Anterior cingulate cortex (tissue), 58 donors: ENCODE measurements at places on chromosomes 16 and 17.

DNA sequence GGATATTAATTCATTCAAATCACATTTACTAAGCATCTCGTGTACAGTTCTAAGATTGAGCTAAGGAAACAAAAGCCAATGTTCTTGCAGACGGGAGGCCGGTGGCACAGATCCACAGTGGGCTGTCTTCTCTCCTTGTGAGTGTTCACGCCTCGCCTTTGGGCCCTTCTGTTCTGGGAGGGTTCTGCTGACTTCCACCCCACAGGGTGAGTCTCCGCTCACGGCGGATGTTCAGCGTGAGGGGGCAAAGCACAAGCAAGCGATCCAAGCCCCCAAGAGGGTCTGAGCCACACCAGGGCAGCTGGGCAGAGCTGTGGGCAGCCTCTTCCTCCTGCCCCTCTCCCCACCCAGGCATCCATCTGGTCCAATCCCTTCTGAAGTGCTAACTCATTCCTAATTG is 84.3 kb upstream of the DOC2B start:
- no peak for DNase-seq

- no peak for DNase-seq
Measured at GRCh38 chr17:67970783-67971182, 25.5 kb downstream of the C17orf58 start.

DNA sequence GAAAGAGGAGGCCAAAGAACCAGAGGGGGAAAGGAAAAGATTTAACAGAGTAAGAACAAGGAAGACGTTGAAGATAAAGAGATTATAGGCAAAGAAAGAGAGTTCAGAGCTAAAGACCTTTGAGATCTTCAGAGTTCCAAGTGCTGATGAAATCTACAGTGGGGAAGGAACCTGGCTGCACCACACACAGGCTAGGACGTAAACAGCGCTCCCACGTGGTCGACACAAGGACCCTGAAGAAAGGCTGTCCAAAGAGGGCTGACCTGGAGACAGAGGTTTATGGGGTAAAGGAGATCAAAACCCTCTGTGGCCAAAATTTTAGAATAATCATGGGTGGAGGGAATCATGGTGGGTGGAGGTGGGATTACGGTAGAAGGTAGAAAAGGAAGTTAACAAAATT is 121.6 kb downstream of the PMP22 start:
- no peak for DNase-seq

DNA sequence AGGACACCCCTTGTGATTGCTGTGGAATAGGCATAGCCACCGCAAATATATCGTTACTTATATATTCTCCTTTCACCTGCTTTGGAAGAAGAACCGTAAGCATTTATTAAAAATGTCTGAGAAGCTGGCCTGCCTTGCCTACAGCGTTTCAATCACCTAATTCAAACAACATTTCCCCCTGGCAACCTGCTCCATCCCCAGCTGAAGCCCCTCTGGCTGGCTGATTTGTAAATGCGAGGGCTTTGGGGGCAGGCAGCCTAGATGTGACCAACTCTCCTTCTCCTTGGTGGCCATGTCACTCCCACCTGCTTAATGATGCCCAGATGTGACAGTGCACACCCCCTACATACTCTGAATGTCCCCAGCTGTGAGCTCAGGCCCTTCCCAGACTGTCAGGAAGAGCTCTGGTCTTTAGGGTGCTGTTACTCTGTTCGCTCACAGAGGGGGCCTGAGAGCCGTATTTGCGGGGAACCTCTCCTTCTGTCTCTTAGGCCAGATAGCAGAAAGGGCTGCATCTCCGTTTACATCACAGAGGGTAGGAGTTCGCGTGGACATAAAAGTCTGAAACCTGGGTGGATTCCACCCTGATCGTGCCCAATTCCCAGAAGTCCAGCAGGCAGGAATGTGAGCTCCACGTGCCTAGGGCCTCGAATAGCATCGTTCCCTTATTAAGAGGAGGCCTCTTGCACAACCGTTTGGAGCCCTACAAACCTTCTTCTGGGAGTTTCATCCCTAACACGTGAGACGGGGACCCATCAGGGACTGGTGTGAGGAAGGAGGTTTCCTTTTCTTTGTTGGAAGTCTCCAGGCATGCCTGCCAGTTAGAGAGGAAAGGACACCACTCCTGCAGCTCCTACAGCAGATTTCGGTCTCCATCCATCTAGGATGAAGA is 2.4 kb upstream of the SDK2 start:
- DNase-seq = no peak

- no peak for DNase-seq
Measured at GRCh38 chr16:65916995-65917394, 449.5 kb upstream of the CDH5 start.

GRCh38 chr17:50169881-50170459 is 4.2 kb downstream of the SGCA start:
- no peak for DNase-seq

DNA sequence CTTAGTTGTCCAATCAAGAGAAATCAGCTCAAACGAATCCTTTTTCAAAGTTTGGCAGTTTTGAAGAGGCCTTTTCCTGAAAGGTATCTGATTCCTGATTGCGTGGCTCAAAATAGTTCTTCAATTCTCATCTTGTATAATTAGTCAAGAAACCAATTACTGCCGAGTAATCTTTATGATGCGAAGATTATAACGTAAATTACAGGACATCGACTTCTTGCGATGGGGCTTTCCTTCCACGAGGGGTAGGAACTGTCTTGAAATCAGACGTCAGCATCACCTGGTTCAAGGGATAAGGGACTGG is 644 bp upstream of the ARL2BP start:
- no peak for DNase-seq

DNA sequence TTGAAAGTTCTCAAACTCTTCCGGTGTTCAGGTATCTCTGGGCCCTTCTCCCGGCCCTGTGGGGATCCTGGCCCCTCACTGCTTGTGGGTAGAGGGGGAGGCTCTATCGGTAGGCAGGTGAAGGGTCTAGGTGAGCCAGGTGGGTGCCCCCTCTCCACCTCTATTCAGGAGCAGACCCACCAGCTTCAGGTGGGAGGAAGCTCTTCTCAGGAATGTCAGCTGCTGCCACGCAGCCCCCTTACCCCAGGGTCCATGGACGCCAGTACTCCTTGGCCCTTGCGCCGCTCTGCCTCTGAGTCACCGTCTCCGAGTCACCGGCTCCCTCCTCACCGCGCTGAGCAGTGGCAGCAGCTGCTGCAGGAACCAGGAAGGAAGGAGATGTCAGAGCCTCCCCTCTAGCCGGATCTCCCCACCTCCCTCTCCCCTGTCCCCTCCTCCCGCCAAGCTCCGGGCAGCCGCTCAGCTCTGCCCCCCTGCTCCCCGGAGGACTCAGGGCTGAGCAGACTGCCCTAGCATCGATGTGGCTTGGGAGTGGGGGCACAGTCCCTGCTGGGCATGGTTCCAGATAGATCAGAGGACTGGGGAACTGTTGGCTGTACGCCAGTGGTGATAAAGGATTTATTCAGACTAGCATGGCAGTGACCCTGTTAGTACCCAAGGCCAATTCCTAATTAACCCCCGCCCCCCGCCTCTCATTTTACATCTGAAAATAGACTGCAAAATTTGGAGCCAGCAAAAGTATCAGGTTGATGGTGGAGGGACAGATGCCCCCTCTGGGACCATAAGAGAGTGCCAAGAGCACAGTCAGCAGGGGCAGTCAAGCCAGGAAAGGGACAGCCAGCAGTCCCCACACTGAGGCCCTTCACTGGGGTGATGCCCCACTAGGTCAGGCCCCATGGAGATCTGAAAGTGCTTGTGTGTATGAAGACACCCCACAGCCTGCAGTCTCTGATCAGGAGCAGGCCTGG is at the start of gene OSBPL7:
Gene OSBPL7, minus strand, starts transcription at position 371 of the 968 bp plus-strand sequence. CDS start 1,516 bp downstream, outside the sequence.
- DNase-seq = peak; percentile 72

DNA sequence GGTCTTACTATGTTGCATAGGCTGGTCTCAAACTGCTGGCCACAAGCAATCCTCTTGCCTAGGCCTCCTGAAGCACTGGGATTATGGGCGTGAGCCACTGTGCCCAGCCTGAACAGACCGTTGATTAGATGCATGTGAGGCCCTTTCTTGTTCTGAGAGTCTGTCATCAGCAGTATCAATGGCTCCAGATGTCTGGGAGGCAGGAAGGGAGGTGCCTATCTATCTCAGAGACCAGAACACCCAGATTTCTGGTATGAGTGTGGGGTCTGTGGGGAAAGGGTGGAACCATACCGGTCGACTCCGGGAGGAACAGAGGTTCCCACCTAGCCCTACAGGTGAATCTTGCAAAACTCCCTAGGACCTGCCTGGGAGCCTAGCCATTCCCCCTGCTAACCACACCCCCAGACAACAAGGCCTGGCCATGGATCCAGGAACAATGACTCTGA is 71.7 kb downstream of the PRKCB start:
- no peak for DNase-seq

DNA sequence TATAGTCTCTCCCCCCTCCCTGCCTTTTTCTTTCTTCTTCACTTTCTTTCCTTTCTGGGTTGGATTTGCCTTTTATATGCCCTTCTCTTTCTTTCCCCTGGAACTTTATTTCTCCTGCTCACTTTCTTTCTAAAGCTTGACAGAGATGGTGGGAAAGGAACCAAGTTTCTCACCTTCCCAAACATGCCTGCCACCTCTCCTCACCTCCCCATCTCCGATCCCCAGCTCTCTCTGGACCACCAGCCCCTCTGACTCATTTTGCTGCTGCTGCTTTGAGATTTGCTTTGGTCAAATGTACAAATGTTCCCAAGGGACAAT is 6.7 kb upstream of the LHX1 start:
- no peak for DNase-seq

DNA sequence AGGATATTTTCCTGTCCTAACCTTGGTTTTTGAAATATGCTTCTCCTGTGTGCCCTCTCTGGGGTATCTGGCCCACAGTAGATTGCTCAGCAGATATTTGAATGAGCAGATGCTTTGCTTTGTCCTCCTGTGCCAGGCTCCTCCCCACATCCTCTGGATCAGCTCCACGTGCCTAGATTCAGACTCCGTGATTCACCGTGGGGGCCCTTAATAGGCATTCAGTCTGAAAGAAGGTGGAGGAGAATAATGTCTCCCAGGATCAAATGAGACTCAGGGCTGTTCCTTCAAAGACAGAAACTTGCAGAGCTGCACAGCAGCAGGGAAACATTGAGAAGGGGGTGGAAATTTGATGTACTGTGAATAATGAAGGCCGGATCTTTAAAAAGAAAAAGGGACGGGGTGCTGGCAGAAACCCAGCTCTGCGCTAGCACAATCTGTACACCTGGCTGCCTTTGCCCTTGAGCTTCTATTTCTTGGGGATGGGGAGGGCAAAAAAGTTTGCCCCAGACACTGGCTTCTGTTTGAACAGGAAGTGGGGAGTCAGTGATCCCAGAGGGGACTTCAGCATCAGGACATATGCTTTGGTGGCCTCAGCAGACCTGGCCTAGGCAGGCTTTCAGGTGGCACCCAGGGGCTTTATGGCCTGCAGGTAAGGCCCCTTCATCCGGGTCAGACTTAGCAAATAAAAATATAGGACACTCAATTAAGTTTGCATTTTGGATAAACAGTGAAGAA is 15.9 kb upstream of the SLC12A3 start:
- DNase-seq = no peak

GRCh38 chr16:14491861-14492529 is 138.1 kb downstream of the PARN start:
- DNase-seq = no peak

GRCh38 chr16:69465881-69466280 is 41.5 kb downstream of the CYB5B start:
- no peak for DNase-seq

DNA sequence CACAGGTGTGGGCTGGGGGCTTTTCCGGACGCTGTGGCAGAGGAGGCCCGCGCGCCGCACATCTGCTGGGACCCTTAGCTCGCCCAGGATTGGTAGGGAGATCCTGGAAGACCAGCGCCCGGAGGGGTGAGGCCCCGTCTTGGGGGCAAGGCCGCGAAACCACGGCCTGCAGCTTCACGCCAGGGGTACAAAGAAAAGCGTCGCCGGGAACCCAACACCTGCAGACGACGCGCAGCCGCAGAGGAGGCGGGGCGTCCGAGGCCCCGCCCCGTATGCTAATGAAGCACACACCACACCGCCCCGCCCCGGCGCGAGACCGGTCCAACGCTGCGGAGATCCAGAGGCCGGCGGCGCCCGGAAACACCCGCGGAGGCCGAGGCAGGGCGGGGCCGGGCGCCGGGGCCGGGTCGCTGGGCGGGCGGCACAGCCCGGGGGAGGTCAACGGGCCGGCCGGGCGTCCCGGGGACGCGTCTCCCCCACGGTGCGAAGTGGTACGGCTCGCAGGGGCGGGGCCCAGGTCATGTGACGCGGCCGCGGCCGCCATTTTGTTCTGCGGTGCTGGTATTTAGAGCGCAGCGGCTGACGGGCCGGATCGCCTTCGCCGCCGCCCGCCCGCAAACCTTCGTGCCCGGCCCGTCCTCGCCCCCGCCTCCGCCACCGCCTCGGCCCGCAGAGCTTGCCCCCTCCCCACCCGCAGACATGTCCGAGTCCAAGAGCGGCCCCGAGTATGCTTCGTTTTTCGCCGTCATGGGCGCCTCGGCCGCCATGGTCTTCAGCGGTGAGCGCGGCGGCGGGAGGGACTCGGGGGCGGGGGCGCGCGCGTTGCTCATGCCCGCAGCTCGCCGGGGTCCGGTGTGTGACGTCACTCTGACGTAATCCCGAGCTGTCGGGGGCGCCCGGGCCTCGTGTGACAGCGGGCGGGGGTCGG is at the start of gene ATP6V0C:
Gene ATP6V0C, plus strand, starts transcription at position 548 of the 928 bp plus-strand sequence. Its CDS starts 152 bp downstream, at position 700.
- peak; percentile 70 for DNase-seq

- DNase-seq = no peak
Measured at GRCh38 chr17:4527566-4528125, 27.5 kb downstream of the MYBBP1A start.

GRCh38 chr16:29757950-29758466 is 12.2 kb upstream of the C16orf54 start:
- DNase-seq = no peak
